ENCODE measurements at places on chromosomes 2 and 18.

DNA sequence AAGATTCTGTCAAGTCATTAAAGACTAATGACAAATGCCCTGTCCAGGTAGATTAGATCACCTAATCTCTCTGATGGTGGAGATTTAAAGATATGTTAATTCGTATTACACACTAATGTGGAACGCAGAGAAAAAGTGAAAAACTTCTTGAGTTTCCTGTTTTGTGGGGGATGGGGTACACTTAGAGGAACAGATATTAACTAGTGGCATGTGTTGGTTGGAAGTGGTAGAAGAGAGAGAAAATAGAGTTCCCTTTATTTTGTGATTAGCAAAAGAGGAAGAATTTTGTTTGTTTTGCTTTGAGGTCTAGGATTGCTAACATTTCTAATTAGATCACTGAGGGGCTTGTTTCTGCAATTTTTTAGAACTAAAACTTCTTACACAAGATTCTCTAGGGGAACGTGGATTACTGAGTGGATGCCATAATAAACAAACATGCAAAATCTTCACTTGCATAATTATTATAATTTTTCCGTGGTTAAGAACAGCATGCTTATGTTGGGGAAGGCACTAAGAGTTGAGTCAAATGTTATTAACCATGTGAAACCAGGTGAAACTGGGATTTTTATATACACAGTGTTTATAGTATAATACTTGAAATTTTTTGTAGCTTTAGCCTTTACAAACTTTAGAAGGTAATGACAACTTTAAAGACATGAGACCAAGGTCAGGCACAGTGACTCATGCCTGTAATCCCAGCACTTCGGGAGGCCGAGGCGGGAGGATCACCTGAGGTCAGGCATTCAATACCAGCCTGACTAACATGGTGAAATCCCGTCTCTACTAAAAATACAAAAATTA, 97.4 kb upstream of the STK17B start:
- no peak for DNase-seq

GRCh38 chr18:59056706-59057492, 82.8 kb upstream of the SEC11C start:
- DNase-seq, result peak; percentile 79

- no peak for DNase-seq
Measured at GRCh38 chr2:217262911-217263310, 403.0 kb upstream of the TNP1 start.

- DNase-seq, result peak; percentile 32
Measured at GRCh38 chr18:46474487-46475389, 182.3 kb downstream of the LOXHD1 start.

- no peak for DNase-seq
Measured at GRCh38 chr18:56200381-56200911, 437.9 kb downstream of the TXNL1 start.

DNA sequence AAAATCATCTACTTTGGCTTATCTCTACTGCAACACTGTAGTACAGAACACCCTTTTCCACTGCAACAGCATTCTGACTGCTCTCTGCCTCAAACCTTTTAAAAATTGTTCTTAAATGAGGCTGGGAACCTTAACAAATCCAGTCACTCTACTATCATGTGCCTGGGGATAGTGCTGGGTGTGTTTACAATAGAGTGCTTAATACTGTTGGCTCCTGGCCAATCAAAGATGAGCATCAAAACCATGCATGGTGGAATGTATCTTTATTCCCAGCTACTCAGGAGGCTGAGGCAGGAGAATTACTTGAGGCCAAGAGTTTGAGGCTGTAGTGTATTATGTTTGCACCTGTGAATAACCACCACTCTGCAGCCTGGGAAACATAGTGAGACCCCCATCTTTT, 7.4 kb downstream of the ANKAR start:
- DNase-seq, result no peak

GRCh38 chr18:77039196-77040130, 93.1 kb downstream of the MBP start:
- no peak for DNase-seq

GRCh38 chr2:105915005-105915558, 170.4 kb downstream of the NCK2 start:
- no peak for DNase-seq

- DNase-seq, result no peak
Measured at GRCh38 chr2:96763511-96764252, 3.0 kb downstream of the CNNM4 start.

DNA sequence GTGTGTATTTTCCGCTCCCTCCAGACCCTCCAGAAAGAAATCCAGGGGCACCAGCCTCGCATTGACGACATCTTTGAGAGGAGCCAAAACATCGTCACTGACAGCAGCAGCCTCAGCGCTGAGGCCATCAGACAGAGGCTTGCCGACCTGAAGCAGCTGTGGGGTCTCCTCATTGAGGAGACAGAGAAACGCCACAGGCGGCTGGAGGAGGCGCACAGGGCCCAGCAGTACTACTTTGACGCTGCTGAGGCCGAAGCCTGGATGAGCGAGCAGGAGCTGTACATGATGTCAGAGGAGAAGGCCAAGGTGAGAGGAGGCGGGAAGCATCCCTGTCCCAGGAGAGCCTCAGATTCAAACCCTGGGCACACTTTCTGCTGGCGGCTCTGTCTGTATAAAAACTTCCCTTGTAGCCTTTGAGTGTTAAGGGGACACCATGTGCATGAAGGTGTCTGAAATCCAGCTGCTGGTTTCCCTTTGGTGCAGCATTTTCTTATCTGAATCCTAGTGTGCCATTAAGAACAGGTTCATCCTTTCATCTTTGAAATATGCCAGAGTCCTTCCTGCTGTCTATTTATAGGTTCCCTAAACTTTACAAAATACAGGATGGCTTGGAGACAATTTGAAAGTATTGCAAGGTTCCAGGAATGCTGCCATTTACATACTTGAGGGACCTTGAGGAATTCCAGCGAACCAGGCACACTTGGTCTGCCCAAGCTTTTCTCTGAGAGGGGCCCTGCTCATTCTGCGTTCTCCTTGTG, 77.1 kb upstream of the EML6 start:
- no peak for DNase-seq

- DNase-seq, result no peak
Measured at GRCh38 chr2:624096-624495, 53.1 kb downstream of the TMEM18 start.

DNA sequence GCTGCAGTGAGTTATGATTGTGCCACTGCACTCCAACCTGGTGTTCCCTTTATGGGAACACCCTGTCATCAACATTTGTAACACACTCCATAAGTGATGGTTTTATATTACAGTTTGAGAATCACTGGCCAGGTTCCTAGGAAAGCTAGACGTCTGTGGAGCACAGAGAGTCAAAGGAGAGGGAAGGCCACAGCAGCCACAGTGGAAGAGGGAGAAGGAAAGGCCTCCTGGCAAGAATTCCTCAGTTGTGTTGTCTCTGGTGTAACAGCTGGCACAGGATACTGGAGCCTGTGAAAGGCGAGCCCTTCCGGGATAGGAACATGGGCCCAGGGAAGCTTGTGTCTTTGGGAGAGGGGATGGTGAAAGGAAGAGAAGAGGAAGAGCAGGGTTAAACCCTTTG, 360.5 kb upstream of the PIK3C3 start:
- no peak for DNase-seq

DNA sequence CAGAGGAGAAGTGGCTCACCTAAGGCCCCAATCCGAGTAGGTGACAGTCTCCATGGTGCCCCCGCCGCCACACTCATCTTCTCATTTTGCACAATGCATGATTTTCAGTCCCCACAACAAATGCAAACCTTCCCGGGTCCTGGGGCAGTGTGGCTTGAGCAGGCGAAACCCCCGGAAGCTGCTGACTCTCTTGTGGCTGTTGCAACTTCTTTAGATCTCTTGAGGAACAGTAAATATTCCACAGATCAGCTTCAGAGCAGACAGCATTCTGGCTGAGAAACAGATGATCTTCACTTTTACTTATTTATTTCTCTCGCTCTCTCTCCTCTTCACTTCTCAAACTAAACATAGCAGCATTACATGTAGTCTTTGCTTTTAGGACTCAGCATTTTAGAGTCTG, 51.9 kb downstream of the ASAP2 start:
- DNase-seq, result no peak

DNA sequence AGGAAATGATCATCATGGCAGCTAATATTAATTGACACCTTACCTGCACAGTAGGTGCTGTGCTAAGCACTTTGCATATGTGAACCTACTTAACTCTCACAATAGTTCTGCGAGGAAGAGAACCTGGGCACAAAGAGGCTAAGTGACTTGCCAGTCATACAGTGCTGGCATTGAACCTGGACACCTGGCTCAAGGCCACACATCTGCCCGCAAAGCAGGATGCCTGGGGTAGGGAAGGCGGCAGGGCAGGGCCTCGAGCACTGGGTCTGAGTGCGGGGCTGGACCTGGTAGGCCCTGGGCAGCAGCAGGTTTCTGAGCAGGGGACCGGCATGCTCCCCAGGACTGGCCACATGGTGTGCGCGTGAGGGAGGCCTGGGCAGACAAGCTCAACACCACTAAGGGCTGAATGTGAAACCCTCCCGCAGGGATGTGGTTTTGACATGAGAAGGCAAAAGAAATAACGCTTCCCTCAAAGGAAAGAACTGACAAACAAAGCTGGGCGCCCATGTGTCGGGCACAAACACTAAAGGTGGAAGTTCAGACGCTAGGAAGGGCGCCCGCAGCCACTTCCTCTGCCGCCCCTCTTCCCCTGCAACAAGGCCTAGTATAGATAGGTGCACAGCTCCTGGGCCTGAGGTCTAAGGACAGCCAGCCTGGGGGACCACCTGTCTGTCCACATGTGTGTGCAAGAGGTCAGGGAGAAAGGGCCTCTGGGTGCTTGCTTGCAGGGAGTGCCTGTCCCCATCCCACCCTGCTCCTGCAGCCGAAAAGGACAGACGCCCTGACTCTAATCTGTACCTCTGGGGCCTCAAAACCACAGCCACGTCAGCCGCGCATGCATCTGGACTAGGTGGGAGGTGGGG, 92.5 kb downstream of the ZFP36L2 start:
- no peak for DNase-seq

DNA sequence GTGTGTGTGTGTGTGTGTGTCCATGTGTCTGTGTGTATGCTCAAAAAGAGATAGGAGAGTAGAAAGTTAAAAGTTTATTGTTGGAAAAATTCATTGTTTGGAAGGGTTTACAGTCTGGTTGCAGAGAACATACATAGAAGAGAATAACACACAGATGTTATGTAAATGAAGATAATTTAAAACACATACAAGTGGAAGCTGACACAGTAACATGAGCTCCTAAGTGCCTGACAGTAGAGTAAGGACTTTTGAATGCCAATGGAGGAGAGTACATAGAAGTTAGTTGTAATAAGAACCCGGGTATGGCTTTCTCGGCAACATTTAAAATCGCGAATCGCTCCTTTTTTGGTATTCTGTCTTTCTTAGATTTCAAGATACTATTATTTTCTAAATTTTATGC, 137.0 kb upstream of the FANCL start:
- DNase-seq, result no peak

DNA sequence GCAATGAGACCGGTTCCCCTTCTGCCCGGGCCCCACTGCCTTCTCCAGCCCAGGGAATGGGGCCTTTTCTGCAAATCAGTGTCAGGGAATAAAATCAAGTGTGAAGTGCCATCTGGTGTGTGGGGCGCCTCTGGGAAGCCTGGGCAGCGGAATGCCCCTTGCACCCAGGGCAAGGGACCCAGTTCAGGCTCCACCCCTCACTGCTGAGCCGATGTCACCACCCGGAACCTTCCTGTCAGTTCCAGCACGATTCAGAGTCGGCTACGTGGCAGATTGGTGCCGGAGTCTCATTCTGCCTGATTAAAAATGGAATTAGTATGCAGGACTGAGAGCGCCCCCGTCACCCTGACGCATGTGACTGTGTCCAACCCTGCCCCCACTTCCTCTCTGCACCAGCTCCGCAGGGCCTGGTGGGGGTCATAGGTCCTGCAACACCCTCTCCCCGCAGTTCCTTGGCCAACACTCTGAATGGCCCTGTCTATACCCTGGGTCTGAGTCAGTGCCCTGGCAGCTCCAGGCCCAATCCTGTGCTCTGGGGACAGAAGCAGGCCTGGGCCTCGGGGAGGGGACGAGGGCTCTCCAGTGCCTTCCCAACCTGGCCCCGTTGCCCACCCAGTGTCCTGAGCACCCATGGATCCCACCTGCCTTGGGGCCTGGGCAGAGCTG, 8.2 kb upstream of the ALPI start:
- DNase-seq, result no peak

DNA sequence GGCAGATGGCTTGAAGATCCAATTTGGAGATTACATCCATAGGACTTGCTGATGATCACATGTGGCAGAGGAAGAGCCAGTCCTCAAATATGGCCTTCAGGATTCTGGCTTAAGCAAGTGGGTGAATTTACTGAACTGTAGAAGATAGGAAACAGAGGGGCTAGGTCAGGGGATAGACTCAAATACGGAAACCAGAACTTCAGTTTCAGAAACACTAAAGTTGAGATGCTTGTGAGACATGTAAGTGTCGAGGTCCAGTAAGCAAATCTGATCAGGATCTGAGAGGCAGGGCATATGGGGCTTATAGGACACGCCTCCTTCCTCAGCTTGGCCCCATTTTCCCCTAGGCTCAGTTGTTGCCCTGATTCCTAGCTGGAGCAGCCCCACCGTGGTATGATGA, 107.7 kb downstream of the LBH start:
- DNase-seq, result no peak

GRCh38 chr2:28101123-28101522, 210.6 kb downstream of the BABAM2 start:
- DNase-seq, result no peak

DNA sequence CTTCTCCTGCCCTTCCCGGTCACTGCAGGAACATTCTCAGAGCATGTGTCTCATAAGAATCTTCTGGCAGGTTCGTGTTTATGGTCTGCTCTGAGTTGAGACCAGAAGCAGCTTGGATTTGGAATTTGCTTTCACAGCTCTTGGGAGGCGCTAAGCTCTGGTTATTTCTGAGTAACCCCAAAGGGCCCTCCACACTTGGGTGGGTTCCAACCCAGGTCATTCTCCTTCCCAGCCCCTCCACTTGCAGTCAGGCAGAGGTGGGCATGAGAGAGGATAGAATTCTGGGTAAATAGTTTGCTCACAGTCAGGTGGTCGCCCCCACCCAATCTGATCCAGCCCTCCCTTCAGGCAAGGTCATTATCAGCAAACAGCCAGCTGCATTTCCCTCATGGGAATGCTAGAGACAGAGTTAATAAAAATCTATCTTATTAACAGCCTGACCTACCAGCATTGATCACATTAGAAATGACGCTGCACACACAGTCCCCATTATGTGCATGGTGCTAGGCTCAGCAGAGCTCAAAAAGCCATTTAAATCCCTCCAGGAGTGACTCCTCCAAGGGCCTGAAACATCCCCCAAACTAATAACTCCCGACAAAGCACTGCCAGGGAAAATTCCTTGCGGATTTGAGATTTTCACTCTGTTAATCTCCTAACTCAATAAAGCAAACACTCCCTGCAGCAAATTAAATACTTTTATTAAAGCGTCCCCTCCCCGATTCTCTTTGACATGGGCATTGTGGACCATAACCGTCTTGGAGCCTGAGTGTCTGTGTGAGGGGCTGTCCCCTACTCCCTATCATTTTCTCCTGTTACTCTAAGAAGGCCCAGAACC, 61.9 kb downstream of the SLC4A5 start:
- DNase-seq, result no peak
